ENCODE measurements at places on chromosomes 1 and 21. TPM values are rescaled to one million over a fixed set of nuclear protein-coding genes. Genes with fewer than 3 reads are reported as not detected.

CDC42BPA gene
- 0.15 TPM for total RNA-seq

PALMD gene
- not detected for total RNA-seq

BMP8B gene
- total RNA-seq: 2.5 TPM

MATN1 gene
- total RNA-seq: 3.2 TPM

S100A5 gene
- not detected for total RNA-seq

NASP gene
- 164 TPM for total RNA-seq

ARHGEF10L gene
- 4.9 TPM for total RNA-seq

PRAMEF14 gene
- not detected for total RNA-seq
